RPMI8226 (cell line): ENCODE measurements at places on chromosomes 12 and 14.

DNA sequence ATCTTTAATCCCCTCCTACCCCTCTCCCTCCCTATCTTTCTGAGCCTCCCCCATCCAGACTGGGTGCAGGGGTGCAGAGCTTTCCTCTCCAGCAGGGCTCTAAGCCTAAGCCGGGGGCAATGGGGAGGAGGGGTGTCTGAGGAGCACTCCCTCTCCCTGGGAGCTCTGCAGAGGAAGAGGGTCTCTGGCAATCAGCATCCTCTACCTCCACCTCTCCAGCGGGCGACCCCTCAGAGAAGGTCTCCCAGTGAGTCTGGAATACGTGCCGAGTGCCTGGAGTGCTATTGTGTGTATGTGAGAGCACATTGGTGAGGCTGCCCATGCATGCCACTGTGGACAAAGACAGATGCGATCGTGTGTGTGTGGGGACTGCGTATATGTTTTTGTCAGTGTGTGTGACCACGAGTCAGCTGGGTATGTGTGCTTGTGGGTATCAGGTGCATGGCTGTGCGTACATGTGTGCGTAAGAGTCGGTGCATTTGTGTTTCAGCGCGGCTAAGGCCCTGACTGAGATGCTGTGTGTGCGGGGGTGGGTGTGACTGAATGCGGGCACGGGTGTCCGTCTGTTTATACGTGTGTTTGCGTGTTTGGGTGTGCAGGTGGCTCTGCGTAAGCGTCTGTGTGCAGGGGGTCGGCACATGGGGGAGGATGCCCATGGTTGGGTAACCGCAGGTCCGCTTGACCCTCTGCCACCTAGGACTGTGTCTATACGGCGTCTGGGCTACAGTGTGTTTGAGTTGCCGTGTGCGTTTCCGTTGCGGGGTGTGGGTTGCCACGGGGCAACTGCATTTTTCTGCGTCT is 905 bp upstream of the DLK1 start:
- DNase-seq: no peak

DNA sequence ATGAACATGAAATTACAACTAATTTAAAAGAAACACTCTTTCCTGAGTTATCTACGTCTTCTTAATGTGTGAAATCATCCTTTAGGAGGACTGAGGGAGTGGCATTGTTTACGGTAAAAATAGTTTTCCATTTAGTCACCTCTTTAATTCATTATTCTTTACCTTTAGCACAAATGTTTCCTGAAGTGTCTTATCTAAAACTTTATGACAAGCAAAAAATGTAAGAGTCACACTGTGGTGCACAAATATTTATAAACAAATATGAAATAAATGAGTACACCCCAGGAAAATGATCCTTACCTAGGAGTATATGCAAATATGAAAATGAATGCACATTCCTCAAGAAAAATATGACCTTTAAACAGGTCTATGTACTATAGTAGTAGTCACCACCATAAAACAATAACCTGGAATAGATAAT is 104.6 kb downstream of the PTPRR start:
- DNase-seq: no peak

DNA sequence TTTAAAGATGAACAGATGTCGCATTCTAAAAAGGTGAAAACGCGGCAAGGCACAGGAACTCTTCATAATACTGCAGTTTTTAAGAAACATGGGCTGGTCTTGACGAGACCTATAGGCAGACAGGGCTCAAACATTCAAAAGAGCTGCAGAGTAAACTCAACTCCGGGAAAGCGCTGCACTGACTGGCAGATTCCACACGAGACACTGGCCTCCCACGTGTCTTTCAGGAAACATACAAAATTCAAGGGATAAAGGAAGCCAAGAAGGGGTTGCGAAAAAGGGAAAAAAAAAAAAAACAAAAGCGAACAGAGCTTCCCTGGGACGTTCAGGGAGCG is 614 bp upstream of the ARF6 start:
- DNase-seq: peak; percentile 73

GRCh38 chr12:83067981-83068380 is 381.3 kb downstream of the TMTC2 start:
- DNase-seq: no peak

DNA sequence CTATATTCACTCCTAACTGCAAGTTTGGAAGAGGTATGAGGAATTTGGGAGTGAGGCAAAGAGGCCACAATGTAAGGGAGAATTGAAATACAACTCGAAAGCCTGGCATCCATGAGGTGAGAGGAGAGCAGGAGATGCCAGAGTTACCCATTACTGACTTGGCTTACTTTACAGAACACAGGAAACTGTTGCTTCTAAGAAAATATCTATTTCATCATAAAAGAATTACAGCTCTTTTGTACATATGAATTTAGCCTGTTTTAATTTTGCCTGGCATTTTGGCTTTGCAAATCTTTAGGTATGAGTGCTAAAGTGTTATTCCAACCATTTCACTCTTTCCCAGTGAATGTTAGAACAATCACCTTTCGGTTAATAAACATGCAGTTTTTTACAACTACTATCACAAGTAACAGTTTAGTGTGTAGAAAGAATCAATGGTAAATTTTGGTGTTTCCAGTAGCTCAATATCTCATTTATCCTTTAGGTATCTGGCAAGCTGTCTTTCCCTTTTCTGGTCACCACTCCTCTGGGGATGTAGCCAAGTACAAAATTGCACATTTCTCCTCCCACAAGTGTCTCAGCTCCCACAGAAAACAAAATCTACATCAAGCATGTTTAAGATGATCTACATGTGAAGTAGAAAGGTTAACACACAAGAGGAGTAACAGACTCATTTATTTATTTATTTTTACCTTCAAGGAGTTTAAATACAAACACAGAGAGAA is 196.6 kb upstream of the DCN start:
- DNase-seq: no peak

GRCh38 chr14:104341532-104342434 is 203.4 kb downstream of the KIF26A start:
- DNase-seq: peak; percentile 80

GRCh38 chr12:57011438-57012424 is 4.6 kb downstream of the TAC3 start:
- DNase-seq: no peak

DNA sequence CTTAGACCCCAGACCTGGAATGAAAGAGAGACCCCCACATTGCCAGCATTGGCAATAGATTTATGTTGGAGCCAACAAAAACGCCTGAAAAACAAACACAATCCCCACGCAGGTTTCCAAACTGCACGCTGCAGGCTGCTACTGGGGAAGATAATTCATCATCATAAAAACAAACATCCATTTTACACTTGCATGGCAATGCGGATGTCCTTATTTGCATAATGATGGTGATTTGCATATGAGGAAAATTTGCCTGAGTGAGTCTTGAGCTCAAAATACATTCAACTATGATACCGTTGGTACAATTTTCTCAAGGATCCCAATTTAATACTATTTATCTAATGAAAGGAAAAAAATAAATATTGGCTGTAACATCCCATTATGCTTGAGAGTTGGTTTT is 33.6 kb upstream of the TMEM132D start:
- DNase-seq: no peak

- DNase-seq: no peak
Measured at GRCh38 chr12:65477721-65478120, 199.2 kb downstream of the MSRB3 start.

DNA sequence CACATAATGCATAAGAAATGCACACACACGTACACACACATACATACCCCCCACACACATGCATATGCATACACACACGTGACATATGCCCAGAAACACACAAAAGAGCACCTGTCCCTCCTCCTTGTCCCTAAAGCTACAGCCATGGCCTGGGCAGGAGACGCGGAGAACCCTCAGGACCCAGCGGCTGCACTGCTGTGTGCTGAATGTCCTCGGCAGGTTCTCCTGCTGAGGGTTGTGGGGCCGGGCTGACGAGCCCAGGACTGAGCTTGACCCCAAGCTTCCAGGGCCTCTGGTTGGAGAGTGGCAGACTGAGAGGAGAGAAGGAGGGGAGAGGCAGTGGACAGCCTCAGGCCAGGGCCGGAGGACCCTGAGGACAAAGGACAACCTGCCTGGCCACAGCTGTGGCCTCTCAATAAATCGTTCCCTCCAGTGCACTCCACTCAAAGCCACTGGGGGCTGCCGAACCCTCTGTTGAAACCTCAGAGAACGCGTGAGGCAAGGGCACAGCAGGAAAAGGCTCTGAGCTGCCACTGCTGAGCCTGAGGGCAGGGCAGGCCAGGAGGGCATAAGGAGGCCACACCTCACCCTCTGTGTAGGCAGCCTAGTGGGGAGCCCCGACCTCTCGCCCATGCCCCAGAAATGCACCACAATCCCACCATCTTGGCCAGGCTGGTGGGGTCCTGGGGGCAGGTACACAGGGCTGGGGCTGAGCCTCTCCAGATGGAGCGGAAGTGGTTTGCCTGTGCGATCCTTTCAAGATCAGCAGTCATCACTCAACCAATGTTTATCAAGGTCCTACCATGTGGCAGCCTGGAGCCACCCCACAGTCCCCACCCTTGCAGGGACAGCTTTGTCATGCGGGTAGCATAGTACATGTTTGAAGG is 3.1 kb downstream of the CACNA2D4 start:
- DNase-seq: peak; percentile 23

DNA sequence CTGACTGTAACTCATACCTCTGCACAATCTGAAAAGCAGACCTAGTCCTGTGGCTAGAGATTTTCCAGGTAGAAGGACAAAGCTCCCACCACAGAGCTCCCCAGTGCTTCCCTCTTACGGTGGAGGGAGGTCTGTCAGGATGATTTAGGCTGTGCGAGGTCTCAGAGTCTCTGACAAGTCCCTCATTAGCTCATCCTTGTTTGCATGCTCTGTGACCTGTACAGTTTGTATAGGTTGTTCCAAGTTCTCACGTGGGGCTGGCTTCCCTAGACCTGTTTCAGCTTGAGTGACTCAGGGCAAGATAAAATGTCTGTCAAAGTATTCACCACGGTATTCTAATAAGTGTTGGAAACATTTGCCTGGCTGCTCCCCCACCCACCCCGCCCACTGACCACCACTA is 34.8 kb downstream of the ASCL1 start:
- no peak for DNase-seq

DNA sequence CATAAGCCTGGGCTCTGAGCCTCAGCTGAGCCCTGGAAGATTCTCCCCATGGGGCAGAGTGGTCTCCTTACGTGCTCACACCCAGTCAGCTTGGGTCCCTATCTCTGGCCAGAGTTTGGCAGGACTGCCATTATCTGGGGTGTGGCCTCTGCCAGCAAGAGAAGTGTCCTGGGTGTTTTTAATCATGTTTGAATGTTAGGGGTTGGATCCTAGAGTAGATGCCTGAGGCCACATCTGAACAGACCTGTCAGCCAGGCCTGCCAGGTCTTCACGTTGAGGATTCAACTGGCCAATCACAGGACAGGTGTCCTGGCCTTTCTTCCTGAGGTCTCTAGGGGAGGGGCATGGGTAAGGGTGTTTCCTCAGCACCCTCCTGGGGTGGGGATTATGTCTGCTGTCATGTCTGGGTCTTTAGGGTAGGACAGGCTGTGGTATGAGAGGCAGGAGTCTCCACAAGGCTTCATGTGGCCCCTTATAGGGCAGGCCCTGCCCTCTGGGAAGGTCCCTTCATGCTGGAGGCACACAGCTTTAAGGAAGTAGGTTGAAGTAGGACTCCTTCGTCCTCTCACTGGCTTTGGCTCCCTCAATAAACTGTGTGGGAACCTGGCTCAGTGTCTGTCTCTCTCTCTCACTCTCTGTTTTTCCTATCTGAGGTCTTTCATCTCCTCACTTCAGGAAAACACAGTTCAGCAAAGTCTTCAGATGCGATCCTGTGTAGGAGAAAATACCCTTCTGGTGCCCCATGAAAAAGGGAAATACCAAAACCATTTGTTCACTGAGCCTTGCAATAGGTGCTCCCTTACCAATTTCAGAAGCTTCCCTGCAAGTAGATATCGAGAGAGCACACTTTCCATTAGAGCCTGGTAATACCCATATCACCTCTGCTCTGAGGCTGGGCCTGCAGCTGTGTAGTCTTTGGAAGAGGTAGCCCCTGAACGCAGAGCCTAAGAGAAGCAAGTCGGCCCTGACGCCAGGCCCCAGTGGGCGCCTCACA is 6.7 kb upstream of the FITM1 start:
- no peak for DNase-seq

DNA sequence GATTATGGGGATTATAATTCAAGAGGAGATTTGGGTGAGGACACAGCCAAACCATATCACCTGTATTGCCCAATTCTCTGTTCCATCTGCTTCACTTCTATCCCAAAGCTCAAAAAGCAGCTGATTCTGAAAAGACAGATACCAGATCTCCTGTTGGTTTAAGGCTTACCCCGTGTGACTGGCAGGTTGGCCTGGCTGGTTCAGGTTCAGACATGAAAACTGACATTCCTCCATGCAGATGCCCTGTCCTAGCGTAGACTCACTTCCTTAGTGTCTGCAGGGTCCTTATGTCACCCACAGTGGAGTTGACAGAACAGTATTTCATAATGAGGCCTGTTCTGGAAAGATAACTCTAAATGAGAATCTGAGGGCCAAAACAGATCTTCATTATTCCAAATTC is 61.1 kb upstream of the FLRT2 start:
- no peak for DNase-seq

- DNase-seq: no peak
Measured at GRCh38 chr12:24228371-24228770, 278.9 kb upstream of the SOX5 start.

- no peak for DNase-seq
Measured at GRCh38 chr14:101446387-101446969, 114.8 kb upstream of the DIO3 start.

GRCh38 chr12:119156401-119157044 is 22.2 kb upstream of the HSPB8 start:
- no peak for DNase-seq

DNA sequence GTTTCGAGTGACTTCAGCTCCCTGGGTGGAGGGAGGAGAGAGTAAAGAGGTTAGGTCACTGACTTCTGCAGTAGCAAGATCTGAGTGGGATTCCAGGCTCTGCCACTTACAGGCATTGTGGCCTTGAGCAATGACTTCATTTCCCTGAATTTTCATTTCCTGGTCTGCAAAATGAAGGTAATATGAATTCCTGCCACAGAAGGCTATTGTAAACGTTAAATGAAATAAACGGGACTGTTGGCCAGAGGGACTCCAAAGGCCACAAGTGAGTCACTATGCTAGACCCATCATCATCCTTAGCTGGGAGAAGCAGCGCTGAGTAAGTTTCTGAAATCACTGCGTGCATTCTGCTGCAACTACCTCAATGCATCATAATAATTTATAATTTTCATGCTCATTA is 807.8 kb downstream of the AACS start:
- no peak for DNase-seq

GRCh38 chr14:56694609-56695008 is 115.0 kb downstream of the TMEM260 start:
- DNase-seq: no peak

- no peak for DNase-seq
Measured at GRCh38 chr12:30427555-30427954, 268.1 kb downstream of the IPO8 start.

- no peak for DNase-seq
Measured at GRCh38 chr12:114967151-114967550, 283.2 kb upstream of the TBX3 start.

GRCh38 chr12:130762319-130762675 is 46.2 kb upstream of the RIMBP2 start:
- no peak for DNase-seq

GRCh38 chr12:7973457-7973825 is 37.5 kb upstream of the SLC2A3 start:
- no peak for DNase-seq
